ENCODE measurements at places on chromosomes 3 and 15.
A peak's percentile ranks its signal among the peaks of the same experiment; 100 is the strongest.

DNA sequence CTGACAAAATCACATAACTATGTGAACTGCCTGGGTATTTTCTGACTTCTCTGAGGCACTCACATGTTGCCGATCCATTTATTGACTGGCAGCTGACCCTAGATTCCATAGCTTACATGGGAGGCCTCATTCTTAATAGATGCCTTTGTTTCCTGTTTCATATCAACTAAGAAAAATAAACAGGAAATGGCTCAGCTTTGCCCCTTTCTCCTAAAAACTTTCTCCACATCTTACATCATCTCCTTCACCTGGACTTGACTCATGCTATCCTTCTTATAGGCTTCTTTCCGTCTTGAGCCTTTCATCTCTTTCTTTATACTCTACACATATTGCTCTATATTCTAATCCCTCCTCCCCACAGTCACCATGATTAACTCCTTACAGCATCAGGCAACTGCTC is 38.0 kb downstream of the TXNRD3 start:
- DNase-seq: no peak

GRCh38 chr3:190167936-190168680 is 47.4 kb upstream of the P3H2 start:
- DNase-seq: no peak

- no peak for DNase-seq
These were observed 20.9 kb downstream of the PDE8A start for GRCh38 chr15:85002517-85002916.

GRCh38 chr15:95018888-95019545 is 787.7 kb downstream of the MCTP2 start:
- DNase-seq: no peak

DNA sequence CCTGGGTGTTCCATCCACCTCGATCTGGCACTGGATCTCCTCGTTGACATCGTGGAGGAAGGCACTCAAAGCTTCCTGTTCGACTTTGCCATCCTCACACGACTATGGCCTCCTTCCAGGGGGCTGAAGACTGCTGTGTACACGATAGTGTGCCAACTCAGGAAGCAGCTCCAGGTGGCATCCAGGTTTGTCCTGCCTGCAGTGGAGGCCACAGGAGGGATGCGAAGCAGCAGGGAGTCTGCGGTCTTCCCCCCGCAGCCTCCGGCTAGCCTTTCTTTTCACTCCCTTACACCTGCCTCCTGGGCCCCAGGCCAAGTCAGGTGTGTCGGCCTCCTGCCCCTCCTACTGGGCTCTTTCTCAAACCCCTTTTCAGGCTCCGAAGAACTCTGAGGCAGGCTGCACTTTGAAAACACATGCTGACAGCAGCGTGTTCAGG is 32.2 kb downstream of the SYNM start:
- no peak for DNase-seq

- peak; percentile 42 for DNase-seq
These were observed 32.8 kb downstream of the MYH15 start for GRCh38 chr3:108477511-108478147.

GRCh38 chr3:159668990-159669476 is 319.6 kb upstream of the IL12A start:
- DNase-seq: no peak

- DNase-seq: no peak
These were observed 251.7 kb downstream of the GRM7 start for GRCh38 chr3:7112523-7113056.

DNA sequence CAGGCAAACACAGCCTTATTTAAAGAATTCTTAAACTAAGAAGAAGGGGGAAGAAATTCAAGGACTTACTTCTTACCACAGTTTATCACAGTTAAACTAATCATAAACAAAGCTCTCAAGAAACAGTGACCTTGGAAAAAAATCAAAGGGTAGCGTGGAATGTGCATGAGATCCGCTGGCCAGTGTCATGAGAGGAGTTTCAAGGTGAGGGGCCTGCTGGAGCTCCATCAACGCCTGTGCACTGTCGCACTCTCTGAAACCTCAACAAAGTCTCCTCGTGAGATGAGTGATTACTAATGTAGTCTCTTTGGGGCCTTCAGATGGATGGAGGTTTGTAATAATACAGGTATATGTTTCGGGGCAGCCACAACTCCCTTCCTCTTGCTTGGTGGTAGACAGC is 28.4 kb upstream of the PRICKLE2 start:
- DNase-seq: no peak

- no peak for DNase-seq
These were observed 10.6 kb upstream of the ITPKA start for GRCh38 chr15:41483115-41483514.

- no peak for DNase-seq
These were observed 69.4 kb downstream of the MME start for GRCh38 chr3:155149494-155149893.

DNA sequence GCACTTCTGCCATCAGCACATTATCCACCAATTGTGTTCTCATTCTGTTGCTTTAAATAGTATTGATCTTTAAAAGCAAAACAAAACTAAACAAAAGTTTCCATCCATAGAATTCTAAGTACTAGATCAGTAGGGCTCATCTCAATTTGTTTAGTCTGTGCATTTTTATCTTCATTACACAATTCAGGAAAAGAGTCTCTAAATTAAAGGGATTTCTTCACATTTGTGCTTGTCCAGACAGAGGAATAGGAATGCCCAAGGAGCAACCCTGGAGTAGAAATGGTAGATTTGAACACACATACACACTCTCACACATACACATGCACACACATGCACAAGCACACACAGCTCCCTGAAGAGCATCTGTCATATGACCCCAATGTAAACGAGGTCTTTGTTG is 21.4 kb downstream of the LMCD1 start:
- DNase-seq: no peak

DNA sequence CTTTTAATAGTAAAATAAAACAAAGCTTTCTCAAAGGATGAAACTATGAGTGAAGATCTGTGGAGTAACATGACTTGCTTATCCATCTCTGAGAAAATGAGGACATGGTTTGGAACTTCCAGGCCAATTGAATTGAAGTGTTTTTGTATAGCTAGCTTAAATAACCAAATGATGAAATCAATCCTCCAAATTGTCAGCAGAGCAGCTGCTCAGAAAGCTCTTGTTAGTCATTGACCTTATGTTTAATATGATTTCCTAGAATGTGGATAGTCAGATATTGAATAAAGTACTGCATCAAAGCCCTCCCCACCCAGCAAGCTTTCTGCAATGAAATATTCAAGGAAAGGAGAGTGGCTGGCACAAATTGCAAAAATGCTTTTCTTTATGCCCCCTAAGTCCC is 437.2 kb downstream of the MFSD1 start:
- no peak for DNase-seq

DNA sequence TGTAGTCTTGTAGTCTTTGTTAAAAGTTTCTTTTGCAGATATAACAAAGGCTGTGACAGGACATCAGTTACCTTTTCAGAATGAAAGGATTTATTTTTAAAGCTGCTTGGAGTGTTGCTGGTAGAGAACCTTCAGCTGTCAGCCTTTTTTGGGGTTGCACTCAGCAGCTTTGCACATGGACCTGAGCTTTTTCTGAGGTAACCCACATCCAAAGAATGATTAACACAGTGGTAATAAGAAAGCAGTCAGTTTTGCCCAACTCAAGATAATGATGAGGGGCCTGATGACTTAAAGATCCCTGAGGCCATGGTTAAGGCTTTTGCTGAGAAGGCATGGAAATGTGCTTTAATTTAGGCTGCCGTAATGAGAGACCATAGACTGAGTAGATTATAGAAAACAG is 1042.7 kb downstream of the PLOD2 start:
- DNase-seq: no peak

DNA sequence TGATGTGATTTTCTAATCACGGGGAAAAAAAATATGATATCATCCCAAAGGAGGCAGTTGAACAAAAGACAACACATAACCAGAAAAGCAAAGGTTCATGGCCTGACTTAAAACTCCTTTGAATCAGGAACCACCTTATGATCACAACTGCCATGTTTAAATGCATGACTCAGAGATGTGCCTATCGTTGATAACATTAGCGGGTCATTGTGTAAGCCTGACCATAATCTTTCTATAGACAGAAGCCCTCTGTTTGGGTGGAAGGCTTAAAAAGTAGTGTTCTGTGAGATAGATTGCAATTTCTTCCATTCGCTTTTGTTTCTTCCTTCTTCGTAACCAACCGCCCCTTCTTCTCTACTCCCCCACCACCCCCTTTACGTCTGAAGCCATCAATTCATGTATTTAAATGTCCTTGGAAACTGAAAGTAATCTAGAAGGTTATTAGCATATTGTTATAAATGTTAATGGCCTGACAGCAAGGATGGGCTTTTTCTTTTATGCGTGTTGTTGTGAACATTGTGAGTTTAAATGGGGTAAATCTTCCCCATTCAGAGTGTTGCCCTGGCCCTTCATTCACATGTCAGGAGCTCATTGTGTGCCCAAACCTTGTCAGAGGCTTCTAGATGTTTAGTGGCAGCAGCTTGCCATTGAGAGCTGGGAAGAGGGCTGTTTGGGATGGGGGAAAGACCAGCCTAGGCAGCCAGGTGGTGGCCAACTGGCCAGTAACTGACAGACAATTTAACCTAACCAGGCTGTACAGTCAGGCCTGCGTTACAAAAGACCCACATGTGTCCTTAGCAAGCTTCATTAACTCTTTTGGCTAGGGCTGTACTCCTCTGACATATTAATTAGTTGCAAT is 64.5 kb downstream of the EPHA3 start:
- no peak for DNase-seq

- no peak for DNase-seq
These were observed 313.7 kb downstream of the GAP43 start for GRCh38 chr3:115937054-115937453.

DNA sequence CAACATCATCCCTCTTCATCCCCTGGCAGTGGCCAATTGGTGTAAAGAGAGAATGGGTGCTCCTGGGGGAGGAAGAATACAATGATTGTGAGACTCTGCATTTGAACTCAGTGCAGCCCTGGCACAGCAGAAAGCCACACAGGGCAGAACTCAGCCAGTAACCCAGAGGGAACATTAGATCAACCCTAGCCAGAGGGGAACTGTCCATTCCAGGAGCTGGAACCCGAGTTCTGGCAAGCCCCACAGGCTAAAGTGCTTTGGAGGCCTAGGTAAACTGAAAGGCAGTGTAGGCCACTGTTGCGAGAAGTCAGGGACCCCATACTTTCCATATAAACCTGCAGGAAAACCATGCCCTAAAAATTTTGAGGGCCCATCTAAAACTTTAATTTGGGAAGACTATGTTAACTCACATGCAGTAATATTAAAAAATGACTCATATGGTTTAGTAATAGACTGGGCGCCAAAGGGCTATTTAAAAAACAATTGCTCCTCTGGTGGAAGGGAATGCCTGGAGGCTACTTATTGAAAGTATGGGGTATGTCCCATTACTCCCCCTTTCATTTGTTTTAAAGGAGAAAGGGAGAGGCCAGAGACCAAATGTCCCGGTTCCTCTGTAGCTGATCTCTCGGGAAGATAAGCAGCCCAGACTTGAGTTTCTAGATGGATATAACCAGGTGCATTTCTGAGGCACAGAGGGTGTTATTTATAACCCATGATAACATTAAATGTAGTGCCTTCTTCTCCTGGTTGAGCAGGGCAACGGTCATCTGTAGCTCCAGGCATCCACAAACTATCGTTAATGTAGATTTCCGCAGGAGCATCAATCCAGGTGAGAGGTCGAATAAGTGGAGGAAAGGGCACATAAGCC is 5.8 kb upstream of the RAD51 start:
- DNase-seq: no peak

GRCh38 chr15:48925714-48926223 is 38.0 kb downstream of the SHC4 start:
- DNase-seq: no peak

GRCh38 chr15:33639051-33639450 is 328.3 kb downstream of the RYR3 start:
- no peak for DNase-seq

Measured in activated T-cell treated with anti-CD3 and anti-CD28 coated beads for 24 hours (primary cell).